Activated CD4-positive, alpha-beta T cell treated with anti-CD3 and anti-CD28 coated beads, Interleukin-2, amount 50 U/mL, for 4 hours (primary cell): ENCODE measurements at places on chromosomes 13 and 19.

GRCh38 chr19:42409477-42409876, 17.7 kb downstream of the LIPE start:
- no peak for DNase-seq

- DNase-seq = peak; percentile 13
Measured at GRCh38 chr19:48194041-48194843, 23.8 kb downstream of the ZSWIM9 start.

DNA sequence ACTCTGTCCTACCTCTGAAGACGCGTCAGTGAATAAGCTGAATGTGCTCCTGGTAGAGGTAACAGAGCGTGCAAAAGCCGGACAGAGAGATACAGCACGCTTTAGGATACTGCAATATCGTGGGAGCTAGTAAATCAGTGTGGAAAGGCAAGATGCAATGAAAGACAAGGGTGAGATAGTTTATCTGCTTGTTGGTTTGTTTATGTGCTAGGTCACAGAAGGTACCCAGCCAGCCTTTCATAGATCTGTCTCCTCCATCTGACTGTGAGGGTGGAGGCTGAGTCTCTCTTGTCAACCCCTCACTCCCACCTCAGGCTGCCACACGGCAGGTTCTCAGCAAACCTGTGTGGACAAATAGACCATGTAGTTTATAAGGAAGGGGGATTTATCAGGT, 904 bp upstream of the GIPC1 start:
- DNase-seq = no peak

- no peak for DNase-seq
Measured at GRCh38 chr19:46040952-46041500, at the start of gene IGFL4. IGFL4 (minus strand) TSS chr19:46041002; CDS start chr19:46040962, 40 bp downstream.

DNA sequence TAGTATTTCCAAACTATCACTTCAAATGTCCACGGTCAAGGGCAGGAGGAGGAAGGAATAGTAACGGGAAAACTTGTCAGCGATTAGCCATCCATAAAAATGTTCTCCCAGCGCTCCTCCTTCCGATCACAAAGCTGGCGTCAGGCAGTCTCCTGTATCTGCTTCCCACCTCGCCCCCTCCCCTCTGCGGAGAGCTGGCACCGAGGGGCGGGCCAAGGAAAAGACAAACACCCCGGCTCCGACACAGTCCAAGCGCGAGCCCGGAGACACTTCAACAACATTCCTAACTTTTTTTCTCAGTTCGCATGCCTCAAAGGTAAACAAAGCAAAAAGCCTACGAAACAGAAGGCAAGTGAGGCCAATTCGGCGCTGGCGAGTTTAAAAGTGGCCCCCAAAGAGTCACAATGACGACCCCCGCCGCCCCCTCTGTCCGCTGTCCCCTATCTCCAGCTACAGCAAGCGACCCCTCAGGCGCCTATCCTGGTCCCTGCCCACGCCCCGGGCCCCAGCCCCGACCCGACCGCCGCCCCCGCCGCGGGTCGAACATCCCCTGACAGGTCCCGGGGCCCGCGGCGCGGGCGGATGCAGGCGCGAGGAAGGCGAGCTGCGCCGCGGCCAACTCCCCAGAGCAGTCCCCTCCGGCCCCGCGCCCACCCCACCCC, 736 bp downstream of the SMAD9 start:
- no peak for DNase-seq

DNA sequence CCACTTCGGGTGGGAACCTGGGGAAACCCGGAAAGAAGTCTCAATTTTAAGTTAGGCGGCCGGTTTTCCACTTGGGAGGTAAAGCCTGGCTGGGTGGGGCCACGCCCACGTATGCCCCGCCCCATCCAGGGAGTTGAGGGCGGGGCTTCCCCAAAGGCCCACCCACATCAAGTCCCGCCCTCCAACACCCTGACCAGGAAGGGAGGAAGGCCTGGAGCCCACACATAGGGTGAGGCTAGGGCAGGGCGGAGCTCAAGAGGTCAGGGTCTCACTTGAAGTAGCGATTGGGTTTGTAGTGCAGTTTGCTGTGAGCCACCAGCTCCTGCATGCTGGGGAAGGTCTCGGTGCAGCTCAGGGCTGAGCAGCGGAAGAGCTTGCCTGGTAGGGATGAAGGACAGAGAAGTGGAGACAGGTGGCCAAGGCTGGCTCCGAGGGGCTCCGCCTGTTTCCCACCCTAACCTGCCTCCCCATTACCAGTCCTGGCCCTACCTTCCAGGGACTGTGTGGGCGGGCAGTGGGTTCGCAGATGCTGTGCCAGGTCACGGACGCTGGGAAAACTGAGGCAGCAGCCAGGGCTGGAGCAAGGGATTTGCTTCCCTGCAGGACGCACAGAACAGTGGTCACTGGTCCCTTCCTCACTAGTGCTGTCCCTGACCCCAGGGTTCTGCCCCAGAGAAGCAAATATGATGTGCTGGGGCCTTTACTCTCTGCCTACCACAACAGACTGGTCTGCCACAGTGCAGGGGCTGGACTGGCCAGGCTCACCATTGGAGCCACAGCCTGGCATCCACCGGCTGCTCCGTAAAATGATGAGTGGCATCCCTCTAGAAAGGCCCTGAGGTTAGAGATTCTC, 1.6 kb downstream of the ZNF414 start:
- DNase-seq = no peak

GRCh38 chr13:25352230-25352629, 19.5 kb upstream of the ATP8A2 start:
- DNase-seq = no peak

GRCh38 chr13:42788601-42789000, 7.2 kb downstream of the FAM216B start:
- DNase-seq = no peak

DNA sequence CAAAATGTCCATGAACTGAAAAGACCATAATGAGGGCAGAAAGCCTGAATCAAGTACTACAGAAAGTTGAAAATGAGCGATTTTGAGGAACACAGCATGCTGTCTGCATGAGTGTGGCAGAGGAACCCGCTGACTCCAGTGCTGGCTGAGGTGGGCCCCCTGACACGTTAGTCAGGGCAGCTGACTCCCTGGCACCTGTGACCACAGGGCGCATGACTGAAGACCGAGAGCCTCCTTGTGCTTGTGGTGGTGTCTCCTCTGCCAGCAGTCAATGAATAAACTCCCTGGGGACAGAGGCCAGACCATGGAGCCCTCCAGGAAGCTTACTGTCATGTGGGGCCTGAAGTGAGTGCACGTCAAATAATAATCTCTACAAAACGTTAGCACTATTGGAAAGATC, 38.4 kb upstream of the VSTM2B start:
- DNase-seq = no peak

- DNase-seq = no peak
Measured at GRCh38 chr13:113105032-113105920, at the start of gene F7. F7 (plus strand) TSS chr13:113105791; CDS start chr13:113105842, 51 bp downstream.

GRCh38 chr13:83216479-83217245, 665.6 kb downstream of the SLITRK1 start:
- DNase-seq = no peak

- no peak for DNase-seq
Measured at GRCh38 chr19:10137751-10138682, 18.3 kb upstream of the EIF3G start.

GRCh38 chr19:55402509-55402908, 5.1 kb downstream of the UBE2S start:
- DNase-seq = no peak

GRCh38 chr19:23436944-23437343, 41.7 kb upstream of the ZNF91 start:
- DNase-seq = no peak

- no peak for DNase-seq
Measured at GRCh38 chr19:35458731-35459391, 10.8 kb downstream of the FFAR2 start.

DNA sequence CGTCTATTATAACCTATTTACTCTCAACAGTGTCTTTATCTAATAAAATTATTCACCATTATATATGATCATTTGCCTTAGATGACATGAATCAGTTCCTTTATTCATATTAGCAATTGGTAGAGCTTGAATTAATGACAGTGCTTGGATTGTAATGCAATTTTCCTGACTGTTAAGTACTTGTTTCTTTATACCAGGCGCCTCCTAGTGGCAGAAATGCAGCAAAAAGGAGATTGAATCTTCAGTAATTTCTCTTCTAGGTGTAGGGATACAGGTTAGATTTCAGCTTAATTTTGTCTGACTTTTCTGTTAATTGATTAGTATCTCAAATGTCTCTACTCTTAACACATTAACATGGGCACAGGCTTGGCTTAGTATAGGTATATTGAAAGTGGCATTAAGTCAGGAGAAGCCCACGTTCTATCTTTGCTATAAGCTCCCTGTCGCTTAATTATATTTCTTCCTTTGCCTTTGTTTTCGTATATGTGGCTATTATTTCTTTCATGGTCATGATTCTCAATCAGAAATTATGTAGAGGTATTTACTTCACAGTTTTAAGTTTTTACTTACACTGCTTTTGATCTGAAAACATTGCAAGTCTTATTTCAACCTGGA, 9.1 kb upstream of the LHFPL6 start:
- DNase-seq = peak; percentile 55

DNA sequence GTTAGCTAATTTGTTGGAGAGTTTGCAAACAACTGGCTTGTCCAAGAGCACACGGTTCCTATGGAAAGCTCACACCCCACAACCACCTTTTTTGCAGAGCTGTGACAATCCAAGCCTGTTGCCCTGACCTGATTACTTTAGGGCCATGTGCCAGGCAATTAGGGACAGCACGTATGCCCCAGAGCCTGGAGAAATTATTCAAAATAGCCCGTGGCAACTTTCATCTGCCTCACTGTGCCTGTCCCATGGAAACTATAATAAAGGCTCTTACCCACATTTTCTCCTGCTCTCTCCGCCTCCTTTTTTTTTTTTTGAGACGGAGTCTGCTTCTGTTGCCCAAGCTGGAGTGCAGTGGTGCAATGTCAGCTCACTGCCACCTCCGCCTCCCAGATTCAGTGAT, 18.6 kb upstream of the FBN3 start:
- DNase-seq = no peak

DNA sequence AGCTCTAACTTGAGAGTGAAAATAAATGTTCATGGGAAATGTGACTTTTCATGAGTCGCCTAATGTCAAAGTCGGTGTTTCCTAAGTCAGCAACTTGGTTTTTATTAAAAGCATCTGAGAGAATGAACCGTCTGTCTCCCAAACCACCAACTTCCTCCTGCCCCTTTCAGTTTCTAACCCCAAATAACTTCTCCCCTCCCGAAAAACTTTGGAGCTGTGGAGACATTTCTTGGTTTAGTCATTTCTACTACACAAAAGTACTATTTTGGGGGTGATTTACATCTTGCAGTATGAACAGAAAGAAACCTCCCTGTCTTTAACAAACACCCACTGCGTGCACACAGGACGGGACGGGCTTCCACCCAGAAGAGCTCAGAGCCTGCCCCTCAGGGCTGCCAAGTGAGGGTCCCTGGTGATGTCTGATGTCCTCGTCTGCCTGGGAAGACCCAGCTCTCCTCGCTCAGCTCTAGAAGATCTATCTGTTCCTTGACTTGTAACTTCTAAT, 65.0 kb downstream of the RASA3 start:
- no peak for DNase-seq

GRCh38 chr13:113848020-113848419, 15.9 kb downstream of the GAS6 start:
- no peak for DNase-seq

- no peak for DNase-seq
Measured at GRCh38 chr13:113117335-113117872, 5.2 kb upstream of the F10 start.
